ENCODE measurements at places on chromosomes 11 and 22.
A peak's percentile ranks its signal among the peaks of the same experiment; 100 is the strongest.

DNA sequence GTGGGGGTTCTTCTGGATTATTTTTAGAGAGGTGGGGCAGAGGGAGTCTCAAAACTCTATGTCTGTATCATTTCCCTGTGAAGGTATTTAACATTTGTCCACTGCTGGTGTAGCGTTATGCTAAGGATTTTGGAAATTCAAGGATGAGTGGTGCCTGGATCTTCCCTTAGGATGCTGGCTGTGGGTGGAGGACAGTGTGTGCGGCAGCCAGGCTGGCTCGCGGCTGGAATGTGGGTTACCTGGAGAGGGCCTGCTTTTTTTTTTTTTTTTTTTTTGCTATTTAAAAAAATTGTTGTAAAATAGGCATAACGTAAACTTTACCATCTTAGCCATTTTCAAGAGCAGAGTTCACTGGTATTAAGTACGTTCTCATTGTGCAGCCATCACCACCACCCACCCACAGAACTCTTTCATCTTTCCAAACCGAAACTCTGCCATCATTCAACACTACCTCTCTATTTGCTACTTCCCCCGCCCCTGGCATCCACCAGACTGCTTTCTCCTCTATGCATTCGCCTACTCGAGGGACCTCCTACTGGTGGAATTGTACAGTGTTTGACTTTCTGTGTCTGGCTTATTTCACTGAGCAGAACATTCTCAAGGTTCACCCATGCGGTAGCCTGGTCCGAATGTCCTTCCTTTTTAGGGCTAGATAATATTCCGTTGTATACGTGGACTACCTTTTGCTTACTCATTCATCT lies 67.1 kb downstream of the PARVB start:
- no peak for DNase-seq

GRCh38 chr11:46900091-46900746 lies 18.1 kb downstream of the LRP4 start:
- no peak for DNase-seq

DNA sequence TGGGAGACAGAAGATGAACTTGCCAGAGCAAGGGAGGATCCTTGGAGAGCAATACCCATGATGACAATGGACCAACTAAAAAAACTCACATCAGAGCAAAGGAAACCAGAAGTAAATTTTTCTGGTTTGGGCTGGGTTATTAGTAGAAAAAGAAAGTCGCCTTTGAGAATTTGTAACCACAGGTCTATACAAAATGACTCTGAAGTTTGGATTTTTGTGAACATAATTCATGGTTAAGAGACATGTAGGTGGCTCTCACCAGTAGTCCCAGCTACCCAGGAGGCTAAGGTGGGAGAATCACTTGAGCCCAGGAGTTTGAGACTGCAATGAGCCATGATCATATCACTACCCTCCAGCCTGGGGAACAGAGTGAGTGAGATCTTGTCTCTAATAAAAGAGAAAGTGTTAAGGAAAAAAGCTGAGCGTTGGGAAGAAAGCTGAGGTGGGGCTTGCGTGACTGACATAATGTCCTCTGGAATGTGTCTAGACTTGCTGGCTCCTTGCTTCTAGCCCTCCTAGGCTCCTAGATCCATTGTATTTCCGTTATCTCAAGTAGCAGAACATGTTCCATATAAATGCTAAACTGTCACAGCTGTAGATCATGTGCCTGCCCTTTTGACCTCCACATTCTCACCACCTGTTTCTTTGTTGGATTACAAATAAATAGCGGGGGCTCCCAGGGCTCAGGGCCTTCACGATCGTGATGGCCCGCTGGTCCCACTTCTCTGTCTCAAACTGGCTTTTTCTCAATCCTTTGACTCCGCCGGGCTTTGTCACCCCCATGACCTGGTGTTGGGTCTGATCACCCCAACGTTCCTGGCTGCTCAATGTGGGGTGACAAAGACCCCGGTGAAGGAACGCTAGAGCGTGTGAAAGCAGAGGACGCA lies 56.2 kb upstream of the SC5D start:
- no peak for DNase-seq

GRCh38 chr11:1978720-1979473 lies 18.7 kb downstream of the H19 start:
- no peak for DNase-seq

DNA sequence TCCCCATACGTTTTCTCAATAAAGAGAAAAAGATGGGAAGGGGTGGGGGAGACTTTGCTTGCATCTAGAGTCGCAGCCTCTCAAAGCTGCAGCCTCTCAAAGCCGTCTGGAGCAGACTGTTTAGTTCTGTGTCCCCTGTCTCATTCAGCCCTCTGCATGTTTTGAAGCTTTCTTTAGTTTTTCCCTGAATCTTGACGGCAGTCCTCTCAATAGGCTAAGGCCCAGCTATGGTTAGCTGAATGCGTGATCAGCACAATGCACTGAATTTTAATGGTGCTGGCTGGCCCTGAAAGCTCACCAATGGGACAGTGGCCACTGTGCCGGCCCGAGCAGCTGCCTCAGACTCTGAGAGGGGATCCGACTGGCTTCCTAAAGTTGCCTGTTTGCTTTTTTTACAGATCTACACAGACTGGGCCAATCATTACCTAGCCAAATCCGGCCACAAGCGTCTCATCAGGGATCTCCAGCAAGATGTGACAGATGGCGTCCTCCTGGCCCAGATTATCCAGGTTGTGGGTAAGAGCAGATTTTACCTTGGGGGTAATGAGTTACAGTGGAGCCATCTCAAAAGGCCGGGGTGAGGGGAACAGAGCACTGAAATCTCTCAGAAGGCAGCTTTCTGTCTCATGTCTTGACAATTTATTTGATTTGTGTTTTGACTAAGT lies 119.6 kb downstream of the NAV2 start:
- no peak for DNase-seq

- no peak for DNase-seq
Observed at GRCh38 chr22:48418831-48419230, 1408.8 kb downstream of the BRD1 start.

DNA sequence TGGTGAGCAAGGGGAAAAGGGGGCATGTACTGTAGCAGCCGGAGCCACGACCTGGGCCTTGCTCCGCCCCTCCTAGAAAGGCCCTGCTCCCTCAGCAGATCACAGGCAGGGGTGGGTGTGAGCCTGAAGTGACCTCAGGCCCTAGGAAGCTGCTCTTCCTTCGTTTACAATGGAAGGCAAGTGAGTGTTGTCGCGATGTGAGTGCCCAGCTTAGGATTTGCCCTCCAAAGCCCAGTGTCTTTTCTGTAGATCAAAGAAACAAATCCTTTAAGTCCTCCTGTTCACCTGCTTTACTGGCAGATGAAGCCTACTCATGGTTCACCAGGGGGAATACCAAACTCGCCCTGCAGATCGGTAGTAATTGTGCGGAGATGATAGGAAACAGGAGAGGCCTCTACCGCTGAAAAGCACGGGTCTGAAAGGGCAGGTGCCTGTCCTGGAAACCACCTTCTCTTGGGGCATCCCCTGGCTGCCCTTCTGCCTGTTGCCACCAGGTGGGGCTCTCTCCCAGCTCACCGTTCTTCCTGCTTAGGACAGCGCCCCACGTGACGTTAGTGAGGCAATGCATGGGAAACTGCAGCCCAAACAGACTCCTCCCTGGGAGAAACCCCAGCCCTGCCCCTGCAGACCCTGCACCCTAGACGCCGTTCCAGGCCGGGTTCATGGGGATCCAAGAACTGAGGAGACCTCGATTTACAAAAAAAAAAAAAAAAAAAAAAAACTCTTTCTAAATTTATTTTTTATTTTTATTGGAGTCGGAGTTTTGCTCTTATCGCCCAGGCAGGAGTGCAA lies 45.9 kb upstream of the RAB1B start:
- DNase-seq, result peak; percentile 87

GRCh38 chr22:50057278-50058060 lies 629 bp downstream of the TTLL8 start:
- no peak for DNase-seq

DNA sequence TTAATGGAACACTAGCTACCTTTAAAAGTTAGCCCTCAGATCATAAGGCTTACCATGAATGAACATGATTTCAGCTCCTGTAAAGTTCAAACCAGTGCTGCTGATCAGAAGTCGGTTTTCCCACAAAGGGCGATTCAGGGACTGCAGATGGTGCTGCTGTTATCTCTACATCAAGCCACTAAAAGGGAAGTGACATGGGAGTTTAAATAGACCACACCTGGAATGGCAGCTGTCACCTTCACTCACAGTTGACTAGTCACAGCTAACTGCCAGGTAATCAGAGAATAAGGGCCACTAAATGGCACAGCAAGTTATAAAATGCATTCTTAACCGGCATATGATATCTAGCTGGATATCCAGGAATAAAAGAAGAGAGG lies 581.1 kb upstream of the ARHGAP42 start:
- DNase-seq, result no peak

GRCh38 chr11:26950260-26950719 lies 43.6 kb upstream of the FIBIN start:
- no peak for DNase-seq

GRCh38 chr11:65204646-65205601 lies 23.2 kb downstream of the CAPN1 start:
- peak; percentile 33 for DNase-seq

DNA sequence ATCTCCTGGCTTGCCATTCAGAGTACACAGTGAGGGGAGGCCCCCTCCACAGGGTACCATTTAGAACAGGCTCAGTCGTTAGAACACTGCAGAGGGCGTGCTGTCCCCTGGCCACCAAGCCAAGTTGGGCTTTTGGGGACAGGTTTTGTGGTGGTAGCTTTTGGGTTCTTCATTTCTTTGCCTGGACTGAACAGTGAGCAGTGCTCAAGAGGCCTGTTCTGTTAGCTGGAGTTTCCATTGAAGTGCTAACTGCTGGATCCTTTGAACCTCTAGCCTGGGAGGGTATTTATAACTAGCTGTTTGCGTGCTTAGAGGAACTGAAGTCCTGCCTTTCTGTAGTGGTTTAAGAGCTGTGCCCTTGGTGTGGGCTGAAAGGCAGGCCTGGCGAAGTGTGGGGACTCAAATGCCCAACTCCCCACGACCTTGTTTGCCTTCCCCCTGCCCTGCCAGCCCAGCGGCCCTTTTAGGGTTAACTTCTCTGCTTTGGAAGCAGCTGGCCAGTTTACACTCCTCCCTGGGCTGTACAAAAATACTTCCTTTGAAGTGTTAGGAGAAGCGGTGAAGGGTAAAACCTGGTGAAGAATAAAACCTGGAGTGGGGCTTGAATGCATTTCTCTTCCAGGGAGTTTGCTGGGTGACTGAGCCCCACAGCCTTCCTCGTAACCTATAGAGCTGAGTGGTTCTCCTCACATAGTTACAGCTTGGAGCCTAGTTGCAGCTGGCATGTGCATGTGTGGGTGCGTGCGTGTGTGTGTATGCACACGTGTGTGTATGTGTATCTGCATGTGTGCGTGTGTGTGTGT lies 34.6 kb downstream of the ZNRF3 start:
- no peak for DNase-seq

DNA sequence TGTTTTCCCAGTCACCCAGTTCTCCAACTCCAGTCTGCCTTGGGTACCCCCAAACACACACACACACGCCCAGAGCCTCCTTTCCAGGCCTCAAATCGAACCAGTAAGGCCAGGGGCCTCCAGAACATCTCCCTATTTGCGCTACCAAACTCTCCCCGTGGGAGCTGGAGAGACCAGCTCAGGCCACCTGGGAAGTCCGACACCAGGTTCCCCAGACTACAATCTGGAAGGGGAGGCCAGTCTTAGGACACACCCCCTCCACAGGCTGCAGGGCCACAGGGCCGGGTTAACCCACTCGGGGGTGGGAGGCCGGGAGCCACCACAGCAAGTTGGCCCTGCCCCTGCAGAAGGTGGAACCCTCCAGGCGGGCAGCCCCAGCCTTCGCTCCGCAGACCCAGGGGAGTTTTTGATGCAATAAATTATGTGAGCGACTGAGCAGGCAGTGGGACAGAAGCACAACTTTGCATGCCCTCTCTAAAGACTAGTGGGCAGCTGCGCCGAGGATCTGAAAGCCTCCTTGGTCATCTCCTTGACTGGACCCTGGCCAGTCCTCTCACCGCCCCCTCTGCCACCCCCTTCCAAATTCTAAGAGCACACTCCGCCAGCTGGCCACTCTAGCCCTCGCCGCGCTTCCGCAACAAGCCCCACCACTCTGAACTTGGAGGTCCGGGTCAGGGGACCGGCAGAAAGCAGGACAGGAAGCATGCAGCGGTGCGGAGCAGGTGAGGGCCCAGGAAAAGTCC lies 2.8 kb downstream of the IGF2 start:
- DNase-seq, result no peak

- DNase-seq, result no peak
Observed at GRCh38 chr11:72220696-72221363, 3.7 kb upstream of the INPPL1 start.

GRCh38 chr11:108726077-108726800 lies 61.4 kb downstream of the DDX10 start:
- no peak for DNase-seq
